ENCODE measurements at places on chromosomes 11 and 22.

GRCh38 chr11:22808571-22809197, 20.9 kb downstream of the SVIP start:
- no peak for DNase-seq

GRCh38 chr11:93225662-93226061, 27.9 kb upstream of the SLC36A4 start:
- no peak for DNase-seq

- DNase-seq = no peak
These were observed 2.0 kb downstream of the KCNJ11 start for GRCh38 chr11:17386331-17387084.

- no peak for DNase-seq
These were observed 115.5 kb downstream of the UVRAG start for GRCh38 chr11:75930534-75930933.

DNA sequence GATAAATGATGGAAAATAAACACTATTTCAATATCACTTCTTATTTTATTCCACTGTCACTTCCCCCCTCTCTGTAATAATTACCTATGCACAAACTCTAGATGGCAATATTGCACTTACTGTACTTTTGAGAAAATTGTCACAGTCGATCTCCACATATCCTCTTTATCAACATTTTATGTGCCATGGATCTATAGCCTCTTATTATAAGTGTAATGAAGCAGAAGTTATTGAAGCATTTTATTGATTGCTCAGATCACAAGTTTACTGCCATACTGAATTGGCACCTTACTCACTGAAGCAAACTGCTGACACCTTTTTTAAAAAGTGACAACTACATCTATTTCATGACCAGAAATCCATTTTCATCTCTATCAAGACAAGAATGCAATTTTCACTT, 133.4 kb downstream of the DCDC1 start:
- DNase-seq = no peak

DNA sequence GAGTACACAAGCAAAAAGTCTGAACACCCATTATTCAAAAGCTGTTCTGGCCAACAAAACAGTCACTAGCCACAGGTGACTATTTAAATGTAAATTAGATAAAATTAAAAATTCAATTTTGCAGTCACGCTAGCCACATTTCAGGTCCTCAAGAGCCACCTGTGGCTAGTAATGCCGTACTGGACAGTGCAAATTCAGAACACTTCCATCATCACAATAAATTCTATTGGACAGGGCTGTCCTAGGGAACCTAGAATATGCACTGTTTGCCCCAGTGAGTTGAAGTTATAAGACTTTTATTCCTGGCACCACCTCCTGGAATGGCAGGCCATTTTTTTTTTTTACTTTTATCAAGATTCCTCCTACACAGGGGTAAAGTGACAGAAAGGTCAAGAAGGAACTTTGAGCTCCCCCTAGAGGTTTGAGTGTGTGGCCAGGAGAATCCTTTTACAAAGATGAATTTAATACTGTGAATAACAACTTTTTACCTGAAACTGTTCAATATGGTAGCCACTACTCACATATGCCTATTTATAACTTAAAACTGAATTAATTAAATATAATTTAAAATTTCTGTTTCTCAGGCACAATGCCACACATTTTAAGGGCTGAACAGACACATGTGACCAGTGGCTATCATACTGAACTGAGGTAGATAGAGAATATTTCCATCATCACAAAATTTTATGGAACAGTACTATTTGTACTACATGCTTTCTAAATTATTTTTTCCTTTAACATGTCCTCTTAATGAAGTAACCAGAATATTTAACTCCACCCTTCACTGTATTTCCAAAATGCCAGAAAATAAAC, 6.5 kb downstream of the MSANTD2 start:
- no peak for DNase-seq

- DNase-seq = no peak
These were observed 2.8 kb upstream of the UPK2 start for GRCh38 chr11:118953265-118953664.

DNA sequence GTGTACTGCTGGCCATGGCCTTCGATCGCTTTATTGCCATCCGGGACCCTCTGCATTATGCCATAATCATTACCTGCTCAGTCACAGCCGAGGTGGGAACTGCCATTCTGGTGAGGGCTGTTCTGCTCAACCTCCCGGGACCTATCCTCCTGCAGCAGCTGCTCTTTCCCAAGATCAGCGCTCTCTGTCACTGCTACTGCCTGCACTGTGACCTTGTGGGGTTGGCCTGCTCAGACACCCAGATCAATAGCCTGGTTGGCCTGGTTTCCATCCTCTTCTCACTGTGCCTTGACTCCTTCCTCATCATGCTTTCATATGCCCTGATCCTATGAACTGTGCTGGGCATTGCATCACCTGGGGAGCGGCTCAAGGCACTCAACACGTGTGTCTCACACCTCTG, 24.9 kb upstream of the TRIM21 start:
- no peak for DNase-seq

DNA sequence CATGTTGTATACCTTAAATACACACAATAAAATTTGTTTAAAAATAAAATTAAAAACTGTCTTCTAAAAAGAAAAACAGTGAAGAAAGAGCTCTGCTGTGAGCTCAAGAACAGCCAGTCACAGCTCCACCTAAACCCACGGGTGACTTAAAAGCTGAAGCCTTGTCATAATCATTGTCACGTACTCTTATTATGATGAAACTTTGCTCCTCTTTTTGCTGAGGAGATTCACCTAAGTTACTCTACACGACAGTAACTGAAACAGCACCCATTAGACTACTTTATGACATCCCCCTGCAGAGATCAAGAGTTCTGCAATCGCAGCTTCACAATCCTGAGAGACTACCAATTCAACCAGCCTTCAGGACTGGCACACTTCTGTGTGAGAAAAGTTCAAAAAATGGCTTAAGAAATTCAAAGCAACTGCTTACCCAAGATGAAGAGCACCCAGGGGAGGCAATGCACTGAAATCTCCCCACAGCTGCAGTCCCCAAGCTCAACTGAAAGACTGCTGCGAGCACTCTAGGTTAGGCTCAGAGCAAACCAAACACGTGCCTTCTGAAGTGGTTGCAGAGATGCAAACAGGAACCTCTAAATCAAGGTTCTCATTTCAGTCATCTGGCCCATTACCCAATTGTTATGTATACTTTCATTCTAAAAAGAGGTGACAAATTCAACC, at the start of gene JAML:
Gene JAML (minus strand): TSS at position 501 of the 678 bp plus-strand sequence. CDS start 10,145 bp downstream, outside the sequence.
- no peak for DNase-seq

GRCh38 chr11:3186166-3186953, 21.2 kb upstream of the OSBPL5 start:
- no peak for DNase-seq

GRCh38 chr22:49964136-49965090, 3.8 kb downstream of the PIM3 start:
- DNase-seq = no peak

DNA sequence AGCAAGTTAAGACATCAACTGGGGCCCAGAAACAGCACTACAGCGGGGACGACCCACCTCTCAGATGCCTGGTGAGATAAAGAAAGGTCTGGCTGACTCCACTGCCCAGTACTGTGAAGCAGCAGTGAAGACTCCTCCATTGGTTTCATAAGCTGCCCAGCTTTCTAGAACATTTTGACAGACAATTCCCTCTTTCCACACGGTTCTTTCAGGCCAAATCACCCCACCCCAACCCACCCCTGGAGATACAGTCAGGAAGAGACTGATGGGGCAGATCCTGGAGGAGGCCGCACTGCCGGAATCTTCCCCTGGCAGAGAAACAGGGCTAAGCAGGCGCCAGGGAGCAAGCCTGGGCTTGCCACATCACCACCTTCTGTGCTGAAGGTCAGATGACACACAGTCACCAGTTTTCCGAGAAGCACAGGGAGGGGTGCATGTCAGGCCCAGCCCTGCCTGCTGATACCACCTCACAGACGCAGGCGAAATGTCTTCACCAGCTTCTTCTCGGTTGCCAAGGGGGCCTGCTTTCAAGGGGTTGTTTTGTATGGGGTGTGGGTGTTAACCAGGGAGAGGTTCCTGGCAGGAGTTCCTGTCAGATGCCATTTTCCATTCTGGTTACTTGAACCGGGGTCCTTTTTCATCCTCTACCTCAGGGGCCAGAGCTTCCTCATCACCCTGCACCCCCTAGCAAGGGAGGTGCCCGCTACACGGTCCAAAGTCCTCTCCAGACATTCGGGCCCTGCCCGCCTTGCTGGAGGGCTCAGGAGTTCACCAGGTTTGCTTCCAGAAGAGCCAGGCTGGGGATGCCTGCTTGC, 1.4 kb upstream of the NEAT1 start:
- no peak for DNase-seq

DNA sequence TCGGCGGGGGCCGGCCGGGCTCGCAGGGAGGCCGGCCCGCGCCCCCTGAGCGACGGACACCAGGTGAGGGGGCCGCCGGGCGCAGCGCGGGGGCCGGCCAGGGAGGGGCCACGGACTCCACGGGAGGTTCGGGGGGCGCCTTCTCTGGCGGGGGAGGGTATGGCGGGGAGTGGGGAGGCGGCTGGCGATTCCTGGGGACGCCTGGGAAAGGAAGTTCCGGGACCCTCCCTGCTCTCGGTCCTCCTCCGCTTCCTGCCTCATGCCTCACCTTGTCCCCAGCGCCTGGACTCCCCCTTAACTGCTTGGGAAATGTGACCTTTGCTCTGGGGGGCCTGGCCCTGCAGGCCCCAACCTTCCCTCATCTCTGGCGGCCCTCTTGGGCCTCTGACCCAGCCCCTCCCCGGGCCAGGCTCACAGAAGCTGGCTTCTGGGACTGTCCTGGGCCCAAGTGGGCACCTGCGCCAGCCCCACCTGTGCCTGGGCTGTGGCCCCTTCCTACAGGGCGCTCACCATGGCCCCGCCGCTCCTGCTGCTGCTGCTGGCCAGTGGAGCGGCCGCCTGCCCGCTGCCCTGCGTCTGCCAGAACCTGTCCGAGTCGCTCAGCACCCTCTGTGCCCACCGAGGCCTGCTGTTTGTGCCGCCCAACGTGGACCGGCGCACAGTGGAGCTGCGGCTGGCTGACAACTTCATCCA, 516 bp downstream of the LRFN4 start:
- no peak for DNase-seq

GRCh38 chr22:20569059-20570058, 61.9 kb downstream of the MED15 start:
- DNase-seq = no peak

DNA sequence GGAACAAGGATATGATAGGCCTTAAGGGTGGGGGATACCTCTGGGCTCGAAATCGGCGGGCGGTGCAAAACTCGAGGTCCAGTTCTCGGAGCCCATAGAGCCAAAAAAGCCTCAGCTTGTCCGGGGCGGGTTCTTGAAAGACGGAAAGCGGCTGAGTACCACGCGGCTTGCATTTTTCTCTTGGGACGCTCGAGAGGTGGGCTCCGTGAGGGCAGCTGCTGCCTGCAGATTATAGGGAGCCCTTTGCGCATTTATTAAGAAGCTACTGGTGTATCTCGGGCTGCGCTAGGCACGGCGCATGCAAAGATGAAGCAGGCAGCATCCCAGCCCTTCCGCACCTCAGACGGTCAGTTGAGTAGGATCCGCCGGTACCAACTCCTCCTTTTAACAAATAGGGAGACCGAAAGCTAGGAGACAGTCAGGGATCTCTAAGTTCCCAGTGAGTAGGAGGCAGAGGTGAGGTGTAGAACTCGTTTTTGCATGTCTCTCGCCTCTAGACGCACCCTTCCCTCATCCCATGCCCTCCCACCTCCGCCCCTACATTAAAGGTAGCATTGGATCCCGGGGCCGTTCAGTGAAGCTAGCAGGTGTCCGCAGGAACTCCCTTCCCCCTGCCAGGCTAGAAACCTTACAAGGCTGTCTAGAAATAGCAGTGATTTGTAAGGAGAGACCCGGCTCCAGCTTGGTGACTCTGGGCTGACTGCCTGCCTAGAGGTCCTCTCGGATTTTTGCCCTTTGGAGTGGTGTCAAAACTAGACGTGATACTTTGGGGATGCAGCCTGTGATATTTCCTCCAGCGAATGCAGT, 768 bp downstream of the LDHA start:
- no peak for DNase-seq

- DNase-seq = no peak
These were observed 18.8 kb downstream of the SNX19 start for GRCh38 chr11:130897262-130898182.

GRCh38 chr11:119906376-119906775, 177.4 kb upstream of the NECTIN1 start:
- DNase-seq = no peak

GRCh38 chr11:114929351-114930000, 251.1 kb downstream of the NXPE2 start:
- DNase-seq = no peak

- no peak for DNase-seq
These were observed 6.3 kb downstream of the UPB1 start for GRCh38 chr22:24501301-24502005.

DNA sequence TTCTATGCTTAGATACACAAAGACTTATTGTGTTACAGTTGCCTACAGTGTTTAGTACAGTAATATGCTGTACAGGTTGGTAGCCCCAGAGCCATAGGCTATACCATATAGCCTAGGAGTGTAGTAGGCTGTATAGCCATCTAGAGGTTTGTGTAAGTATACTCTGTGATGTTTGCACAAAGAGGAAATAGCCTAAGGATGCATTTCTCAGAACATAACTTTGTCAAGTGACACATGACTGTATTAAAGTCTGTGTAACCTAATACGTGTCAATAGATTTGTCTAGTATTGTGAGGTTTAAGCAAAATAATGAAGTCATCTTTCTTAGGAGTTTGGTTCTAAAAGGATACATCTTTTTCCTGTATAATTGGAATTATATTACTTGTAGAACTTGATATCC, 5.5 kb downstream of the ZC3H12C start:
- DNase-seq = no peak

GRCh38 chr11:35842958-35843357, 100.9 kb upstream of the LDLRAD3 start:
- no peak for DNase-seq

DNA sequence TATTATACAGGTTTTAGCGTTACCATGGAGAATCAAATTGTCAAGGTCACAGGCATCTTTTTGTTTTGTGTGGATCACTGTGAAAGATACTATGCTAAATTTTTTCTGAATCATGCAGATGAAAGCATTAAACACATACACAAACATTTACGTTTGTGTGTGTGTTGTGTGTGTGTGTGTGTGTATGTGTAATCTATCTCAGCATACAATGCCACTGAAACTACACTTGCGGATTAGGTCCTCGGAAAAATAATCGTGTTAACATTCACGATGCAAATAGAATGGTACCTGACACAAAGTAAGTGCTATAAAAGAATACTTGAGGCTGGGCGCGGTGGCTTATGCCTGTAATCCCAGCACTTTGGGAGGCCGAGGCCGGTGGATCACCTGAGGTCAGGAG, 41.9 kb upstream of the TOP3B start:
- no peak for DNase-seq

GRCh38 chr11:65410936-65411680, 11.5 kb upstream of the NEAT1 start:
- no peak for DNase-seq

All from cortex of kidney (tissue), 1 donor.